H7 (cell line): ENCODE measurements at places on chromosomes 5 and 9.

- DNase-seq: no peak
Observed at GRCh38 chr9:72658703-72659102, 137.3 kb downstream of the TMC1 start.

- DNase-seq: no peak
Observed at GRCh38 chr5:132475987-132476875, 14.3 kb downstream of the IRF1 start.

GRCh38 chr9:7478646-7479045 is 320.9 kb downstream of the DMAC1 start:
- DNase-seq: no peak

- no peak for DNase-seq
Observed at GRCh38 chr5:111261610-111262009, 37.4 kb downstream of the CAMK4 start.

DNA sequence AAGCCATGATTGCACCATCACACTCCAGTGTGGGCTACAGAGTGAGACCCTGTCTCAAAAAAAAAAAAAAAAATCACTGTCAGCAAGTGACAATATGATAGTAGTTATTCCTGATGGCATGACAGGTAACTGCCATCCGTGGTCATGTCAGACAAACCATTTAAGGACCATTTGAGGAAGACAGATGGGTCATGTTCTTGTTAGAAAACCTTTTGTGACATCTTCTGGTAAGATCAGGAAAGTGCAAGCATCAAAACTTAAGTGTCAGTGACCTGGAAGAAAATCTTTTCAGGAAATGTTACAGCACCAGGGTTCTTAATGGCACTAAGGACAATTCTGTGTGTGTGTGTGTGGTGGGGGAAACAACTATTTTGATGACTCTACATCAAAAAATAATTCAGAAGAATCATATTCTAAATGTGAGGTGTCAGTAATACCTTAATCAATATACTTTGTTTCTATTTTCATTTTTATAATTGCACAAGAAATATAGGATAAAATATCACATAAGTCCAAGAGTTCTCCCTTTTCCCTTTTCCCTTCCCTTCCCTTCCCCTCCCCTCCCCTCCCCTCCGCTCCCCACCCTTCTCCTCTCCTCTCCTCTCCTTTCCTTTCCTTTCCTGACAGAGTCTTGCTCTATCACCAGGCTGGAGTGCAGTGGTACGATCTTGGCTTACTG is 17.8 kb downstream of the SLC38A9 start:
- peak; percentile 46 for DNase-seq

DNA sequence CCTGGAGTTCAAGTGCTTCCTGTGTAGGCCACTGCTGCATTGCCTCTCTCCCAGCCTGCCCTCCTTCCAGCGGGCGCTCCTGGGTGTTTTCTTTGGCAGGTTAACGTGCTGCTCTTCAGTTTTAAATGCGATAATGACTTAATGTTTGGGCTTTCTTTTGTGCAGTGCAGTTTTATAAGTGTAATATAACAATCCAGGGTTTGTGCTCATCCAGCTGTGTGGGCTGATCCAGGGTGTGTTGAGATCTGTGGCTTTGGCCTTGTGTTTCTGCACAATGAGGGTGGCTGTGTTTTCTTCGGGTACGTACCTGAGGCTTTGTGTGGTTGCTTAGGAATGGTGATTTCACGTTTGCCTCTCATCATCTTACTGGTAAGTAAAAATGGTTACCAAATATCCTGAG is 50.6 kb downstream of the PCSK5 start:
- no peak for DNase-seq

GRCh38 chr5:1298723-1299510 is 4.0 kb upstream of the TERT start:
- no peak for DNase-seq
